ENCODE measurements at places on chromosomes 2 and 18. TPM values are rescaled to one million over a fixed set of nuclear protein-coding genes. Genes with fewer than 3 reads are reported as not detected.

Gene TMEM178A
- 0.42 TPM for total RNA-seq

Gene SMAD2
- total RNA-seq, result 28.9 TPM

Gene ADD2
- 156 TPM for total RNA-seq

Gene APOB
- total RNA-seq, result 2,357 TPM

Gene ALK
- not detected for total RNA-seq

Gene TMEM17
- total RNA-seq, result 1.9 TPM

Gene IL37
- not detected for total RNA-seq

Gene SESTD1
- total RNA-seq, result 10.1 TPM

Gene VIL1
- 42.3 TPM for total RNA-seq

Gene SRD5A2
- not detected for total RNA-seq

Gene CDKL4
- 1.1 TPM for total RNA-seq

- DNase-seq, result no peak
Measured at GRCh38 chr18:63229971-63230370, 89.6 kb downstream of the BCL2 start.

DNA sequence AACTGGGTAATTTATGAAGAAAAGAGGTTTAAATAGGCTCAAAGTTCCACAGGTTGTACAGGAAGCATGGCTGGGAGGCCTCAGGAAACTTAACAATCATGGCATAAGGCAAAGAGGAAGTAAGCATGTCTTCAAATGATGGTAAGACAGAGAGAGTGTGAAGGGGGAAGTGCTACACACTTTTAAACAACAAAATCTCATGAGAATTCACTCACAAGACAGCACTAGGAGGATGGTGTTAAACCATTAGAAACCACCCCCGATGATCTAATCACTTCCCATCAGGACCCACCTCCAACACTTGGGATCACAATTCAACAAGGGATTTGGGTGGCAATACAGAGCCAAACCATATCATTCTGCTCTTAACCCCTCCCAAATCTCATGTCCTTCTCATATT is 34.9 kb downstream of the CFAP210 start:
- DNase-seq, result no peak

DNA sequence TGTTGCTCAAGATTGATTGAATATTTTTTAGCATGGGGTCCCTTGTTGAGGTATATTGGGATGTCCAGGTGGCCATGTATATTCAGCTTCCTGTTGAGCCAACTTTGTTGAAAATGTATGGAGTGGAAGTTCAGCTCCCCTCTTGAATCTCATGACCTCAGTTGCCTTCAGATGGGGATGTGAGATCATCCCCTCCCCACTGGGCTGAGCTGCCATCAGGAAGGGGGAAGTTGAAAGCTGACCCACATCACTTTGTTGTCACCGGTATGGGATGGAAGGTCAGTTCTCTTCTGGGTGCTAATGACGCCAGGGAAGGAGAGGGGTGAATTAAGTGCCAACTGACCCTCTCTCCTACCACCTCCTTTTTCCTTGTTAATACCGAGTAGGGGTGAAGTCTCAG is 33.9 kb downstream of the ACOXL start:
- DNase-seq, result no peak

- DNase-seq, result no peak
Measured at GRCh38 chr2:61978522-61978921, 73.0 kb downstream of the COMMD1 start.

DNA sequence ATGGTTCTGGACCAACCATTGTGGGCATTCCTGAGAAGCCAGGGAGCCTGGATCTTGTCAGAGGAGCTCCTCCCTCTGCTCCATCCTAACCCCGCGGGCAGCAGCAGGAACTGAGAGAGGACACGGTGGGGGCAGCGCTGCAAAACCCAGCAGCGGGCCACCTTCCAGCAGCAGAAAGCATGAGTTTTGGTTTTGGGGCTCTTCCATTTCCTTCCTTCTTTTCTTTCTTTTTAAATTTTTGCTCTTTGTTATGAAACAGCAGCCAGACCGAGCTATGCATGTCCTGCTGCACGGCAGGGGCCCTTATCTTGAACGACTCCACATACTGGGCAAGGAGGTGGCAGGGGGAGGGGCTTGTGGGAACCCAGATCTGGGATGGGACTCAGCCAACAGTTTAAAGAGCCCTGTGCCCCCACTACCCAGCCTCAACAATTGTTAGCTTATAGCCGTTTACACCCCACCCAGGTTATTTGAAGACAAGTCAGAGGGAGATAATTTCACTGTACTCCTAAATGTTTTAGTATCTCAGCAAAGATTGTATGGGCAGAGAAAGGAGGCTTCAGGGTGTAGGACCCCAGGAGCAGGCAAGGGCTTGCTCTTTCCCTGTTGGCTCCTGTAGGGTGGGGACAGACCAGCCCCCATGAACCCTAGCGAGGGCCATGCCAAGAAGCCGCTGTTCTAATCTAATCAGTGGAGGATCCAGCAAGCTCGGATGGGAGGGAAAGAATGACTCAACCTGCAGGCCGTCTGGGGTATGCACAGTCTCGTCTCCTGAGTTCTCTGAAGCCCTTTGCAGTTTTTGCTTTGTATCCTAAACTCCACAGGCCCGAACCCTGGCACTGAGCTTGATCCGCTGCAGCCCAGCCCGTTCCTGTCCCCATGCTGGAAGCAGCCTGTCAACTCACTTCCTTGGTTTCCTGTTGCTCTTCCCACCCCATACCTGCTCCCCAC is 75.3 kb downstream of the LRRFIP1 start:
- DNase-seq, result no peak

GRCh38 chr18:32468147-32468845 is 2.4 kb downstream of the GAREM1 start:
- no peak for DNase-seq

DNA sequence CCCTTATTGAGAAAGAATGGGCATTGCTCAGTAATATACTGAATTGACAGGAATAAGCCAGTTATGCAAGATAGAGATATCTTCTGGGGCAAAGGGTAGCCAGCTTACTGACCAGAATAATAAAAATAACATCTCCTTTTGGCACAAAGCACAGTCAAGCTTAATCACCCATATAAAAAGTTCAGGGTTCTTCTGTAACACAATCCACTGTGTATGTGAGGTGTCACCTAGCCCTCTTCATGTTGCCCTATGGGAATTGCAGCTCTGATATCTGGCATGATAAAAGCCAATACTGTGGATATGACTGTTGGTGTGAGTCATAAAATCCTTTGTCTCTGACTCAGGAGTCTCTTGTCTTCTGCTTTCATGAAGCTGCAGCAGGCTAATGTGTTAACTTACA is 90.8 kb downstream of the DSEL start:
- no peak for DNase-seq

DNA sequence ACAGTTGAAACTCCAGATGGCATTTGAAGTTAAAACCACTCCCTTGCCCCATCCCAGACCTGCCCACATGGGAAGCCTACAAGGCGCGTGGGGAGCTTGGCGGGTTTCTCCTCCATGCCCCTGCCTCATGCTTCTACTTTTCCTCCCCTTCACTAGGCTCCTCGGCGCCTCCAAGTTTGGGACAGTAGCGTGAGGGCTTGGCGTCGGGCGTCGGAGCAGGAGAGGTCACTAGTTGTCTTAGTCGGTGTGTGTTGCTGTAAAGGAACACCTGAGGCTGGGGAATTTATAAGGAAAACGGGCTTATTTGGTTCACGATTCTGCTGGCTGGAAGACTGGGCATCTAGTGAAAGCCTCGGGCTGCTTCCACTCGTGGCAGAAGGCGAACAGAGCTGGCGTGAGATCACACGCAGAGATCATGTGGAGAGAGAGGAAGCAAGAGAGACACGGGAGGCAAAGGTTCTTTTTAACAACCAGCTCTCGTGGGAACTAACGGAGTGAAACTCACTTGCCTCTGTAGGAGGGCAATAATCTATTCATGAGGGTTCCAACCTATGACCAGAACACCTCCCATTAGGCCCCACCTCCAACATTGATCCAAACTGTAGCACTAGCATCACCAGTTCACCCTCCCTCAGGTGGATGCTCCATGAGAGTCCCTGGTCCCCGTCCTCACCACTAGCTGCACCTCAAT is 25.3 kb downstream of the ITM2C start:
- no peak for DNase-seq

DNA sequence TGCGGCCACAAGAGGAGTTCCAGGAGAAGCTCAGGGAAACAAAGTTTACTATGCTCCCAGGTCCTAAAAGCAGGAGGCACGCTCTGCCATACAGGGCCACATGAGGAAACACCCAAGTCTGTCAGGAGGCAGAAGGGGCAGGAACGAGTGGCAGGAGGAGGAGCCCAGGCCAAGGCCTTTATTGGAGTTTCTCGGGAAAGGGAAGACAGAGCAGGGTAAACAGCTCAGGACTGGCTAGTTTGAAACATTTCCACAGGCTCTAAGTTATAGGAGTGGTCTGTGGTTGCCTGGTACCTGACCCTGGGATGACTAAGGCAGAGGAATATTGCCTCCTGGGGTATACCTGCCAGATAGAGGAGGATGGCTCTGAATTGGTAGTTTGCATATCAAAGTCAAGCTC is 3.7 kb upstream of the ZNF638 start:
- no peak for DNase-seq

DNA sequence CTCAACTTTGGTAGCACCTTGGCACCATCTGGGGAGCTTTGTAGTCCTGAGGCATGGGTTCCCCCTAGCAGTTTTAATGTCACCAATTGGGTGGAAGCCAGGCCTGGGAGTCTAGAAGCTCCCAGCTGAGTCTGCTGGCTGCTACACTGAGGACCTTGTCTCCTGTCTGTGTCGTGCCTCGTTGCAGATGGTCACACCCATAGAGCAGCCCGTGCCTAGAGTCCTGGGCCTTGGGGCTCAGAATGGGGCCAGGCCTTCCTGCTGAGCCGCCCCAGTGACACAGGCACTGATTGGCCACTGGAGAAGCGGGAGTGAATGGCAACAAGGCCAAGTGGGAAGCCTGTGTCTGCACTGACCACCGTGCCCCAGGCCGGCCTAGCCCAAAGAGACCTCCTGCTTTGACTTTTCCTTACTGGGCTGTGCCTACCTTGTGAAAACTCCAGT is 113.2 kb downstream of the SH3RF3 start:
- DNase-seq, result no peak

DNA sequence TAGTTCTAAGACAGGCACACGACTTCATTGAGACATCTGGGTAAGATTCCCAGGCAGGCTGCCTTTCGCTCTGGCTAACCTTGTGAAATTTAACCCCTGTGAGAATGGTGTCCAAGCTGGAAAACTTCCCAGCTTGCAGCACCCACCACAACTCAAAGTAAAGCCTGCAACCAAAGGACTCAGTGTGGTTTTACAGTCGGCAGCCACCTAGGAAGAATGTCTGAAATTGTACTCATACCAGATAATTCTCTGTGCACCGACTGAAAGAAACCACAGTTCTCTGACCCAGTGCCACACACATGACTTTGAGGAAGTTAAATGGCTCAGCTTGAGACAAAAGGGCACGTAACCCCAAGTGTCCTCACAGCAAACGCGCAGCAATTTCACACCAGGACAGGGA is 125.7 kb downstream of the RBMS1 start:
- no peak for DNase-seq

DNA sequence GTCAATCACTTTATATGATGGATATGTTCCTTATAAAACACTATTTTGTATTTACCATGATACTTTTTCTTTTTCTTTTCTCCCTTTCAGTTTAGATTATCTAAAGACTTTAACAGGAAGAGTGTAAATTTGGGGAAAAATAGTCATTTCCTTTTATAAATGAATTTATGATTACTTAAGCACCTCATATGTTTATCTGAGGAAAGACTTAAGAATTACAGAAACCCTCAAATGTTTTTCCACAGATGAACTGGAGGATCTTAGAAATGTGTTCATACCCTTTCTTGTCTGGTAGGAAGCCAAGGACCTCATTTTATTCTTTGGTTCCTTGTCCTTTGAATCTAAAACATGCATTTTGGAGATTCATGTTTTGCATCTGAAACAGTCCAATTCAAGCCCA is 36.7 kb downstream of the MAPRE2 start:
- no peak for DNase-seq

DNA sequence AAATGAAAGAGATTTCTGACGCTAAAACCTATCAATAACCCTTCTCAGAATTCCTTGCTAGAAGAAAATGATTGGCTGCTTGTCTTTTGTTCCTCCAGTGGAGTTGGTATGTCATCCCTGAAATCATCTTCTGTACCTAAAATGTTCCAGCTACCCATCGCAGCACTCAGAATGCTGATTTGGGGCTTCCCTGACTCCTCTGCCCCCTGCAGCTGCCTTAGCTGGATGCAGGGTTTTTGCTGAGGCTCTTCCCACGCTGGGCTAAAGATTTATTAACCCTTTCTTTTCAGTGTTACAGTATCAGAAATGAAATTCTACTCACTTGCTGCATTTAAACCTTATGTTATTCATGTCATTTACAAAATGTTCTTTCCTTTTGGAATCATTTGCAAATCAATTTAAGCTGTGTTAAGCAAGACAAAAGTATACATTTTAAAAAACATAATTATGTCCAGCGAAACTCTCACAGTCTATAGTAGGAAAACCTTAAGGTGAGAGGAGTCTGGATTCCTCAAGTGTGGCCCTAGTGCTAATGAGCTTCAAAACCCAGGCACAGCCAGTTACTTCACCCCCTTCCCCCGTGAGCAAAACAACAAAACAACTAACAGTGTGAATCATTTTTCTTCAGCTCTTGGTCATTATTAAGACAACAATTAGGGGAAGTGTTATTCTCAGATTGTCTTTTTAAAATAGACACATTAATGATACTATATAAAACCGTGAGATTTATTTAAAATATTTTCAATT is 32.8 kb downstream of the PKP4 start:
- DNase-seq, result no peak

- no peak for DNase-seq
Measured at GRCh38 chr2:99959261-99960014, 183.0 kb downstream of the AFF3 start.

DNA sequence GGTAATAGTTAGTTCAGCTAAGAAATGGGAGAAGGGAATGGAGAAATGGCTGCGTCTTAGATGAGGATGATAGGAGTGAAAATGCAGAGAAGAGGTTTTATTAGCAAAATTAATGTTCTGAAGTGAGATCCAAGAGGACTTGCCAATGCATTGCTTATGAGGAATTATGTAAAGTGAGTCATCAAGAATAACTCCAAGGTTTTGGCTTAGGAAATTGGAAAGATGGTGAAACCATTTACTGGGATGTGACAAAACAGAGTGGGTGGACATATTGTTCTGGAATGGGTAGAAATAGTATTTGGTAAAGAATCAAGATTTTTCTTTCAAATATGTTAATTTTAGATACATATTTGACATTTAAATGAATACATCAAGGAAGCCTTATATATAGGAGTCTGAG is 306.6 kb upstream of the CYRIA start:
- DNase-seq, result no peak

- no peak for DNase-seq
Measured at GRCh38 chr2:226474131-226474530, 325.5 kb downstream of the IRS1 start.

DNA sequence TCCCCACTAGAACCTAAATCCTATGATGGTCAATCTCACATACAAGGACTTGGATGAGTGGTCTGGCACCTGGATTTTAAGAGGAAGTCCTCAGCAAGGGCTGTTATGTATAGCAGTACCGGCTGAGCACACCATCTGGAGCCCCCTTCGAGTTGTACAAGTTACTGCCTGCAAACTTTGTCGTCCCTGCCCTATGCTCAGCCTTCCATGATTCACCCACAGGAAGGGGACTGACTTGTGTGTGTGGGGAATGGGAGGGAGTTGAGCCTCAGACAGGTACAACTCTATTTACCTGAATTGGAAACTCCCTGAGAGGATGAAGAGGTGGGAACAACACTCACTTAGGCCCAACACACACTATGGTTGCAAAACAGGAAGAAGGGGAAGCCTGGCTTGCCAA is 186.6 kb downstream of the MYO5B start:
- DNase-seq, result no peak

Measured in liver (tissue), 10 donors.